ENCODE measurements at places on chromosomes 7 and 10.

- DNase-seq: no peak
Measured at GRCh38 chr10:84225427-84226173, at the start of gene LRIT2. TSS of gene LRIT2 (minus strand) at chr10:84225544. CDS start at chr10:84225520, 24 bp downstream.

DNA sequence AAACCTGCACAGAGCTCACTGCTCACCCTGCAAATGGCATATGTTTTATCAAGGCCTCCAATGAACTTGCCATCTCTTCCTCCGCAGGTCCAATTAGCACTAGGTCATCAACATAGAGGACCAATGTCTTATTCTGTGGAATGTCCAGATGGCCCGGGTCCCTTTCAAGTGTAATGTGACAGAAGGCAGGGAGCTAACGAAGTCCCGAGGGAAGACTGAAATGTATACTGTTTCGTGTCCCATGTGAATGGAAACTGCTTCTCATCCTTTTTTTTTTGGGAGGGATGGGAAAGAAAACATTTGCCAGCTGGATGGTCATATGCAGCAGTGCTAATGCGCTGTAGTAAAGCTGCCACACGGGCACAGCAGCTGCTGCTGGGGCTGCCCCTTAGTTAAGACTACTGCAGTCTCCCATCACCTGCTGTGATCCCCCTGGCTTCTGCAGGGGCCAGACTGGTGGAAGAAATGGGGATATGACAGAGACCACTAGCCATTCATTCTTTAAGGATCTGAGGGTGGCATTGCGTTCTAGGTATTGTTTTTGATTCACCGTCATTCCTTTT is 61.7 kb upstream of the CCNY start:
- DNase-seq: no peak

- DNase-seq: no peak
Measured at GRCh38 chr7:46512891-46513413, 591.9 kb upstream of the IGFBP3 start.

DNA sequence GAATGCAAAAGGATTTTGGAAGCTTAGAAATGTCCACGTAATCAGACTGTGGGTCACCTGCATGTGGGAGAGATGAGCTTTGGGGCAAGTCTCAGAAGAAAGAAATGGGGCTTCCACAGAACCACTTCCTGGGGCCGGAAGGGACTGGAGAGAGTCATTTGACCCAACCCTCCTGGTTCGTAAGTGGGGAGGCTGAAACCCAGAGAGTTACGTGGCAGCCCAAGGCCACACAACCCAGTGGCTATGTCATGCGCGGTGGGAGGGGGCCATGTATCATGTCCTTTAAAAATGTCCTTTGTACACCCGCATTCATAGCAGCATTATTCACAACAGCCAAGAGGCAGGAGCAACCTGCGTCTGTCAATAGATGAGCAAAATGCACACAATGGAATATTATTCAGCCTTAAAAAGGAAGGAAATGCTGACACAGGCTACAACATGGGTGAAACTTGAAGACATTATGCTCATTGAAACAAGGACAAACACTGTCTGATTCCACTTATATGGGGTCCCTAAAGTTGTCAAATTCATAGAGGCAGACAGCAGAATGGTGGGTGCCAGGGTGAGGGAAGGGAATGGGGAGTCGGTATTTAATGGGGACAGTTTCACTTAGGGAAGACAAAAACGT is 15.1 kb downstream of the CAMK2B start:
- DNase-seq: no peak

DNA sequence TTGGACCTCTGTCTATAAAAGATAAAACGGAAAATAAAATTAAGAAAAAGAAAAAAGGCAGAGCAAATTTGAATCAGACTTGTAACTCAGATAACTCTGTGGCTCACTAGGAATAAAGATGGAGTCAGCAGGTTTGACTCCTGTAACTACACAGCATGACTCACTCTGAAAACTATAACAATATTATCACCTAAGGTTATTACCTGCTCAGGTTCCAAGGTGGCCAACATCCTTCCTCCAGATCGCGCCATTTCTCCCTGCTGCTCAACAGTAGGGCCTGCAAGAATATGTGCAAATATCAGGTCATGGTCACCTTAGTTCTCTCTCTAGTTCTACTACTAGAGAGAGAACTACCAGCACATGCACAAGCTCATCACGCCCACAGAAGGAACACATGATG is 30.0 kb downstream of the ALDH18A1 start:
- DNase-seq: peak; percentile 38
